Breast epithelium (tissue), 4 donors: ENCODE measurements at places on chromosomes 5 and 9. TPM values are rescaled to one million over a fixed set of nuclear protein-coding genes. Genes with fewer than 3 reads are reported as not detected.

GRCh38 chr5:103907001-103907400, 344.4 kb upstream of the NUDT12 start:
- no peak for DNase-seq

CAMK4 gene
- total RNA-seq = 1.5 TPM

DNA sequence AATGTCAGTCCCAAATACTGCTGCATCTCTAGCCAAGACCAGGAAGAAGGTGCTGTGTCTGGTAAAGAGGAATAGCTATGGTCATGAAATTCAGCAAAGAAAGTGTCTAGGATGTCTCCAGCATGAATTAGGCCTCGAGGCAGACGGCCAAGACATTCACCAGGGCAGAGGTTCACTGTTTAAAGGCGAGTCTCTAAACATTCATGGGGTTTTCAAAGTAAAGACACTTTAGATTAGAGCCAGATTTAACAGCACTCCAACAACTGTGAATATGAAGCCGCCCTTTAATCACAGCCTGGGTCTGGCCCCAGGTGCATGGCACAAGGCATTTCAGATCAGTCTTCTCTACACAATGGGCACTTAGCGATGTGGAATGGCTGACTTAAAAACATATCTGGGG, 95.0 kb downstream of the ANKH start:
- DNase-seq = no peak

GRCh38 chr5:124301850-124302249, 444.6 kb downstream of the ZNF608 start:
- DNase-seq = no peak

DNA sequence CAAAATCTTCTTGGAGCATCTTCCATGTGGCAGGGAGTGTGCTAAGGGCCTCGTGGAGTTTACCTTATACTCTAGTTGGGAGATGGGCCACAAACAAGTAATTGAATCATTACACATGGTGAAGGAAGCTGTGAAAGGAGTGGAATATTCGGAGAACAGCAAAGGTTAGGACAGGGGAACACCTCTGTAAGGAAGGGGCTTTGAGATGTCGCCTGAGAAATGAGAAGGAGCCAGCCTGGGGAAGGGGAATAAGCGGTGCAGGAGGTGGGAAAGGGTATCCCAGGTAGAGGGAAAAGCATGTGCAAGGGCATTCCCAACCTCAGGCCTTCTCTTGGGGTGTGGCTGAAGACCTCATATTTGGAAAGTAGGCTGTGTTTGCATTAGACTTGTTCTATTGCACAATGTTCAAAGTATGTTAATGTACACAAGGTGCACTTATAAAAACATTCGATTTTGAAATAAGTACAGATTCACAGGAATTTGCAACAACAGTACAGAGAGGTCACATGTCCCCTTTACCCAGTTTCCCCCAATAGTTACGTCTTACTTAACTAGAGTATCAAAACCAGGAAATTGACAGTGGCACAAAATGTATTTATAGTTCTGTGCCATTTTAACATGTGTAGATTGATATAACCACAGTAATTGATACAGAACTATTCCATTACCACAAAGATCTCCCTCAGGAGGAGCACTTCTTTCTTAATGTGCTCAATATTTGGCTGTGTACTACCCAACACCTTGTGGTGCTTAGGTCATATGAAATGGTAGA, 2.4 kb upstream of the STOM start:
- no peak for DNase-seq
